ENCODE measurements at places on chromosomes 2 and 18.

DNA sequence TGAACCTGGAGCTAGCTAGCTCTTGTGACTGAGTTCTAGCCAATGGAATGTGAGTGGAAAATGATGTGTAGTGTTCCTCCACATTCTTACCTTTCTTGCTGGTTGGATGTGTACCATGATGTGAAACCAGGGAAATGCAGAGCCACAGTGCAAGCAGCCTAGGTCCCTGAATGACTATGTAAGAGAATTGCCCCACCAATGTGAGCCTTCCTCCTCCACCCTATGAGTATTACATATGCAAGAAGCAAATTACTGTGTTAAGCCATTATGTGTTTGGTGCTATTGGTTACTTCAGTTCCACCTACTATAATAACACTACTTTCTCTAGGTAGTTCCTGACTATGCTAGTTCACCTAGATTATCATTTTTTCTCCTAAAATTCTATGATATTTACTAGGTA, 39.6 kb downstream of the LCLAT1 start:
- no peak for DNase-seq

DNA sequence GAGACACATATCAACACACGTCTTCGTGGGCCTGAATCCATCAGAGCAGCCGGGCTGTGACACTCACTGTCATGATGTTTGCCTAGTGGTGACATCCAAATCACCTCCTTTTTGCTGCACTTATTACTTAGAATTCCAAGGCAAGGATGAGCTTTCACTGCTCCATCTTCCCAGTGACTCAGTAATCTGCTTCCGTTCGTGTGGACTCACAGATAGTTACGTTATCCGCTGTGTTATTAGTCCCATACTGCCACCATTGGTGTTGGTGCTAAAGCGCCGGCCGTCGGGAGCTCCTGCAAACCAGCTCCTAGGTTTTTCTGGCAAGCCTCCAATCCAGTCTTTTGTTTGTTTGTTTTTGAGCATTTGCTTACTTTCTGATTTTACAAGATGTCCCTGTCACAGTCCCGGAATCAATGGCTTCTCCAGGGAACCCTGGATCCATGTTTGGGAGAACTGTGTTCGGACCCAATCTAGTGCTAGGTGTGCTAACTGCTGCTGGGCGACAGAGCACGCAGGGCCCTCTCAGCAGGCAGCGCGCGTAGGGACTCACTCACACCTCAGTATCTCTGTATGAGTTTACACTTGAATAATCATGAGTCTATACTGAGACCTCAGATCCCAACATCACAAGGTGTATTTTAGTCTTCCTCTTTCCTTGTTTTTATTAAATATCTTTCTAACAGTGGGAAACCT, 42.6 kb downstream of the HDAC4 start:
- DNase-seq: no peak

DNA sequence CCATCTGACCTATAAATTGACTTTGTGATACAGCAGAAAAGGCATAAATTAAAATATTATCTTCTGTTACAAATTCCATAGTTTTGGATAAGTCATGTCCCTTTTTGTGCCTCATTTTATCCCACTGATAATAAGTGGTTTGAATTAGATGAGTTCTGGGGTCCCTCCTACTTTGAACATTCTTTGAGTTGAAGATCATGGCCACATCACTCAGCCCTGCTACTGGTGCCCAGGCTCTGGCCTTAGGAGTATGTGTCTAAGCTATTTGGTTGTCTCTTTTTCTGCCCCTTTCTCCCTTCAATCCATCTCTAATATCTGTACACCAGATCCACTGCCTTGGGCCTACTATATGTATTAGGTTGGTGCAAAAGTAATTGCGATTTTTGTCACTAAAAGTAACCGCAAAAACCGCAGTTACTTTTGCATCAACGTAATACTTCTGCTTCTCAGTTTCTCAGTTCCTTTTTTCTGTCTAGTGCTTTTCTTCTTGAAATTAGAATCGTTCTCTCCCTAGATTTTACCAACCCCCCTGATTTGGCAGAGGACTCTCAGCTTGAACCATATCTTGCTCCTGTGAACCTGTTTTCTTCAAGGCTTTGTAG, 362.5 kb upstream of the TNP1 start:
- no peak for DNase-seq

- no peak for DNase-seq
Measured at GRCh38 chr2:73414696-73415095, 29.1 kb downstream of the ALMS1 start.

- no peak for DNase-seq
Measured at GRCh38 chr18:79695856-79696850, 16.6 kb downstream of the CTDP1 start.

DNA sequence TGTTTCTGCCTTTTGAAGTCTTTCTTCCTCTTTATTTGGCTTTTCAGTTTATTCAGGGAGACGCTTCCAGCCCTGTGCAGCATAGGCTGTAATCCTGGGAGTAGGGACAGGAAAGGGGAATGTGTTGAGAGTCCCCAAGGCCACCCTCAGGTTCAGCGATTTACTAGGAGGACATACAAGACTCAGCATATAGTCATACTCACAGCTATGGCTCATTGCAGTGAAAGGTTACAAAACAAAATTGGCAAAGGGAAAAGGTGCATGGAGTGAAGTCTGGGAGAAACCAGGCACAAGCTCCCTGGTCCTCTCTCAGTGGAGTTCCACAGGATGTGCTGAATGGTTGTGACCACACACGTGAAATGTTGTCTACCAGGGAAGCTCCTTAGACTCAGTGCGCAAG, 49.6 kb upstream of the ZNF638 start:
- DNase-seq: no peak

DNA sequence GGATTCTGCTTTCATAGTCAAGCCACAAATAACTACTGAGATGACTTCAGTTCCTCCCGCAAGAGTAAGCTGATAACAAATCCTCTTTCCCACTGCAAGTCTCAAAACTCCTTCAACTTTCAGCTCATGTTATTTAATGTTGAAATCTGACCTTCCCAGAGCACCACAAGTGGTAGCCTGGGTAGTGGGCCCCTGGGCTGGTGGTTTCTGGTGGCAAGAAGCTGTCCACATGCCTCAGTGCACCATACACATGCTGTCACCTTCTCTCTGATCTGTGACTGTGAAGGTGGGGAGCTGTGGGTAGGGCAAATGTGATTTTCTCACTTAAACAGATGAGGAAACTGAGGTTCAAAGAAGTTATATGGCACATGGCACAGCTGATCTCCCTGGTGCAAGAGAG, 246.1 kb upstream of the EPAS1 start:
- no peak for DNase-seq

GRCh38 chr2:167484875-167485274, 596.6 kb downstream of the XIRP2 start:
- no peak for DNase-seq

- no peak for DNase-seq
Measured at GRCh38 chr2:46010925-46011490, 286.2 kb upstream of the EPAS1 start.

- DNase-seq: no peak
Measured at GRCh38 chr2:37767959-37768925, 96.8 kb upstream of the CDC42EP3 start.

GRCh38 chr2:233411162-233411561, 56.9 kb downstream of the DGKD start:
- DNase-seq: no peak

DNA sequence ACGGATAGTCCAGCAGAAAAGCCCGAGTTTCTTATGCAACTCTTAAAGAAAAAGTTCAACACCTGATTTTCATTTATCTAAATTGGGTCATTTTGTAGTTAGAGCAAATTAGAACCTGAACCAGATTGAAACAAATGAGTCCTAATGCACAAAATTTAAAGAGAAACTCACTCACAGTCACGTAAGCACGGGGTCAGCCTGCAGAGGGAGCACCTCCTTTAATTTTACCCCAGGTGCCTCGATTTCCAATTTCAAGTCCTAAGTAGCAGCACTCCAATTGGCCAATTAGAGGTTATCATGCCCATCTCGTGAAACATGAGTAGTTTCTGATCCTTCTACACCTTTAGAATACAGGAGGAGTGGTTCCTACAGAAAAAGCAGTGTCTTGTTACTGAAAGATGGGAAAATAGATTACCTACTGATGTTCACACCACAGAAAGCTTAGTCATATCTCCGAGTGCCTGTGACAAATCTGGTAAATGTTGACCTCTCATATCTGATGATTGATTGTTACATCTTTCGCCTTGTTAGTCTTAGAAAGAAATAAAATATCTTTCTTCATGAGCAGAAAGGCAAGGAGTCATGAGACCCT, 1929.8 kb upstream of the LRRTM1 start:
- no peak for DNase-seq

- no peak for DNase-seq
Measured at GRCh38 chr18:31258789-31259188, 59.2 kb upstream of the DSG1 start.

DNA sequence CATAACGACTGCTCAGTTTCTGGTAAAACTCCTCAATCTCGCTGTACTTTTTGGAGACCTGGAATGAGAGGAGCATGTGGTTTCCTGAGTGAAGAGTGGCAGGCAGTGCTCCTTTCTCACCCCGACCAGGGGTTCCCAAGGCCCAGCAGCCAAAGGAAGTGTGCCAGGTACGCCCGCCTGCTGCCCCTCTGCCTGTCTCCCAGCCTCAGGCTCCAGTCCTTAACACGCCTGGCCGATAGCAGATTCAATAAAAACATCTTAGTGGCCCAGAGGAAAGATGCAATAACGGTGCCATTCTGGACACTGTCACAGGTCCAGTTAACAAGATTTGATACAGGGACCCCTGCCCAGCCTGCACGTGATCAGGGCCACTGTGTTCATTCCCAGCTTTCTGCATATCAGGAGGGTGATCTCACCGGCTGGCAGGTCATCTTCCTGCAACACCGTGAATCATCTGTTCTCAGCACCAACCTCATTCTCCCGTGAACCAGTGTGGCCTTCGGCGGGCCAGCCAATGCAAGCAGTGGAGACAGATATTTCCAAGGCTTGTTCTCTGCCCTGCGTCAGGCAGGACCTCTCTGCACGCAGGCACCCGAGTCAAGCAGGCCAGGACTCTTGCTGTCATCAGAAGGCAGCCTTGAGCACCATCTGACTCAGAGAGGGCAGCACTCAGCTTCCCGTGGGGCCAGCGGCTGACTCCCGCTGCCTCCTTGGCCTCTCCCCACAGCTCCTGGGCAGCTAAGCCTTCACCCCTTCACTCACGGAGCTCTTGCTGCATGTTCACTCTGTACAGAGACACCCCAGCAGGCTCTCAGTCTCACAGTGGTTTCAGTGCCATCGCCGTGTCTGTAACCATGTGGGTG, 9.5 kb downstream of the HS1BP3 start:
- DNase-seq: no peak

DNA sequence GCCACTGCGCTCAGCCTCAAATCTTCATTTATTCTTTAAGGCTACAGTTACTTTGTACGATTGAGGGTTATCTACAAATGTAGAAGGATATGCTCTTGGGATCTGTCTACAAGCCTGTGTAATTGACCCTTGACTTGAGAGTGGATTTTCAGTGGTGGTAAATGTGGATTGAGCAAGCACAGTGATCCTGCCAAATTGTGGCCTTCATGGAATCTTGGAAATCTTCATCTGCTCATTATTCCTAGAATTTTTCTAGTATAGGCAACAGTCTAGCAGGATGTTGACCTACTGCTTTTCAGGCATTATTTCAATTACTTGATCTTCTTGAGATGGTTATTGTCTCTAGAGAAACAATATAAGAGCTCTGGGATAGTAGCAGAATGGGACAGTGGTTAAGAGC, 226.1 kb upstream of the REV1 start:
- no peak for DNase-seq

- DNase-seq: no peak
Measured at GRCh38 chr18:35123811-35124210, 82.6 kb downstream of the MAPRE2 start.

- DNase-seq: no peak
Measured at GRCh38 chr2:241201445-241202267, 13.2 kb downstream of the ANO7 start.

- peak; percentile 65 for DNase-seq
Measured at GRCh38 chr2:204544961-204545860, at the start of gene PARD3B. TSS of gene PARD3B (plus strand) at chr2:204545475. CDS start at chr2:204546000, 525 bp downstream.

- no peak for DNase-seq
Measured at GRCh38 chr2:117980783-117981676, 32.8 kb downstream of the CCDC93 start.

DNA sequence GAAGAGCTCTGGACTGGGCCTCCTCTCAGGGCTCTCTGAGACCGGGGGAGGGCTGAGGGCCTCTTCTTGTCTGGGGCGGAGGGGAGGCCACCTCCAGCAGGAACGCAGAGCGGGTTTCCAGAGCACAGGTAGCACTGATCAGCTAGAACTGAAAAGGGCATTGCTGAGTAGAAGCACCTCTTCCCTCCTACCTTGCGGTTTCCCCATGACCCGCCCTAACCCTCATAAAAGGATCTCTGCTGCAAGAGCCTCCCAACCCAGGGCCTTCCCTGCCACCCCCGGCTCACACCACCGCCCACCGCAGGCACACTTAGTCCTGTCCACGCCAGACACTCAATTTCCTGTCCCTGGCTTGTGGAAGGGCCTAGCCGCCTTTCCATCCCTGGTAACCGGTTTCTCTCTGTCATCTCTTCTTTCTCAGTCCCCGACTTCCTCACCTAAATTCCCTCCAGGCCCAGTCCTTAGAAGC, 966 bp downstream of the ADCY3 start:
- DNase-seq: no peak

GRCh38 chr2:199404841-199405240, 52.9 kb downstream of the SATB2 start:
- DNase-seq: no peak

GRCh38 chr2:56266761-56267414, 83.1 kb downstream of the CCDC85A start:
- DNase-seq: no peak

DNA sequence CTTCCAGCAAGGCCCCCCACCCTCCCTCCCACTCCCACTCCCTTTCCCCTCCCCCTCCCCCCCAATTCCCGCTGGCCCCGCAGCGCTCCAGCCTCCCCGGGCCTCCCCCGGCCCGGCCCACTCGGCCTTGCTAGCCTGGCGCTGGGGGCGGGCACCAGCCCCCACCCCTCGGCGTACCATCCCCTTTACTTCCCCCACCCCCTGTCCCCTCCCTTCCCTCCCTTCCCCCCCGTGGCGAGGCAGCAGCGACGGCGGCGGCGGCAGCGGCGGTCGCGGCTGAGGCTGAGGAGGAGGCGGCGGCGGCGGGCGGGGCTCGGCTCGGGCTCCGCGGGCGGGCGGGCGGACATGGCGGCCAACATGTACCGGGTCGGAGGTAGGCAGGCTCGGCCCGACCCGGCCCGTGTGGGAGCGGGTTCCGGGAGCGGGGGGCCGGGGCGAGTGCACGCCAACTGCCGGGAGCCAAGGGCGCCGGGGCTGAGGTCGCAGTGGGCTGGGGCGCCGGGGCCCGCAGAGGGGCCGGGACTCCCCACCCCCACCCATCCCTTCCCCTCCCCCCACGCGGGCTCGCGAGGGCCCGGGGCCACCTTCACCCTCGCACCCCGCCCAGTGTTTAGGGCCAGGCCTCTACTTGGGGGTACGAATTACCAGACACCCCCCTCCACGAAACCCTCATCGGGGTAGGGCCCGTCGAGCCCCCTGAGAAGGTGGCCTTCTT, at the start of gene MTA3:
TSS of gene MTA3 (plus strand) at position 232 of the 715 bp plus-strand sequence. CDS start at position 346, 114 bp downstream.
- DNase-seq: no peak

GRCh38 chr2:154507186-154507585, 191.3 kb upstream of the KCNJ3 start:
- no peak for DNase-seq
